ENCODE measurements at places on chromosomes 5 and 9.

- peak; percentile 65 for DNase-seq
Observed at GRCh38 chr5:180080486-180081280, 9.1 kb upstream of the RNF130 start.

GRCh38 chr5:159456722-159457465, 126.6 kb upstream of the IL12B start:
- DNase-seq, result peak; percentile 66

GRCh38 chr5:106522296-106522695, 1148.4 kb downstream of the EFNA5 start:
- no peak for DNase-seq

GRCh38 chr5:74546796-74547195, 93.7 kb downstream of the ENC1 start:
- DNase-seq, result no peak

DNA sequence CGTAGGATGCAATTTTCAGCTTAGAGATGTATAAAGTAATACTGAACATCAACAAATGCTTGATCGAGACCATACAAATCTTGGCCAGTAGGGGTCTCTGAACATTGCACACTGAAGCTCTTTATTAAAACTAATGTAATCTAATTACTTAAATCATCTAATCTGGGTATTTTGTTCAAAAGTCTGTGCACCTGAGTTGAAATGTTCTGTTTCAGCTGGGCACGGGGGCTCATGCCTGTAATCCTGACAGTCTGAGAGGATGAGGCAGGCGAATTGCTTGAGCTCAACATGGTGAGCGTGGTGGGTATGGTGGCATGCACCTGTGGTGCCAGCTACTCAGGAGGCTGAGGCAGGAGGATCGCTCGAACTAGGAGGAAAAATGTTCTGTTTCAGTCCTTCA, 41.0 kb downstream of the ESM1 start:
- DNase-seq, result peak; percentile 19

DNA sequence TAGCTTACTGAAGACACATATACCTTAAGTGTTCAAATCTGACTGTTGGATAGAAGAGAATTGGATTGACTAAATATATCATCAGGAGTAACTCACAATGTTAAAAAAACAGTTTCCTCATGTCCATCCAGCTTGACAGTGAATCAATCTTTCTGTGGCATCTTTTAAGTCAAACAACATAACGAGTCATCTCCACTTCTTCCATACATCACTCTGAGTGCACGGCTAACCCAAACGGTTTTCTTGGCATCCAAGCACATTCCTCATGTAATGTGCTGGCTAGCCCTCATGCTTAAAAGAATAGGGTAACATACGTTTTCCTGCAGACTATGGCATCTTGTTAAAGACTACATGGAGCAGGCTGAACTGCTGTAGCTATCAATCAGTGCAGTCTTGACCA, 291.5 kb upstream of the TRPC7 start:
- DNase-seq, result no peak

DNA sequence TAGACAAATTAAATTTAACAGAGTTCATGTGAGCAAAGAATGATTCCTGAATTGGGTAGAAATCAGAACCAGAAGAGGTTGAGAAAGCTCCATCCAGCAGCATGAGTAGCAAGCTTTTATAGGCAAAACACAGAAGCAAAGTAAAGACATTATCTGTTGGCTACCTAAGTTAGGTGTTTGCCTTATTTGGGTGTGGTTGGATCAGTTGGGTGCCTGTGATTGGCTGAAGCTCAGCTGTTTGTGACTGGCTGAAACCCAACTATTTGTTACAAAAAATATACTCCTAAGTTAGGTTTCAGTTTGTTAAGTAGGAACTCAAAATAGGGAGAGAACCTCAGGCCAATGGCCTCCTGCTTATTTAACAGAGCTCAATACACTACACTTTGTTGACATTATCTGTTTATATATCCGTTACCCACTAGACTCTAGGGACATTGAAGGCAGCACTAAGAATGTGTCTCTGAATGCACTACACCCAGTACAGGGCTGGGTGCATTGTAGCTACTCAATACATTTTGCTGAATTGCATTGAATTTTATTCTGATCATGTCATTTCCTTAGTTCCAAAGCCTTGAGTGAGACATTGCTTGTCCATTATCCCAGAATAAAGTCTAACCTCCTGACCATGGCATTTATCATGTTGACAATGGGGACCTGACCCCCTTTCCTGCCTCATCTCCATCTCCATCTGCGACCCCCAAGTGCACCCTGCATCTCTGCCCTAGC, 98.7 kb downstream of the CCDC192 start:
- DNase-seq, result no peak

GRCh38 chr9:18855656-18856055, 177.4 kb downstream of the SAXO1 start:
- DNase-seq, result no peak

All from activated naive CD4-positive, alpha-beta T cell treated with anti-CD3 and anti-CD28 coated beads, Interleukin-2, amount 50 U/mL, for 16 hours (primary cell).